OCI-LY7 (cell line): ENCODE measurements at places on chromosomes 3 and 15. TPM values are rescaled to one million over a fixed set of nuclear protein-coding genes. Genes with fewer than 3 reads are reported as not detected.

The GATM gene
- 2.7 and 3.4 TPM in 2 replicates for total RNA-seq

The SLC9C1 gene
- not detected in 2 replicates for total RNA-seq

The SLC7A14 gene
- not detected in 2 replicates for total RNA-seq

The ABHD10 gene
- 45.1 and 46.5 TPM in 2 replicates for total RNA-seq

The CSTA gene
- 0.70 TPM in 1 of 2 replicates, not detected in the other for total RNA-seq

The PTH1R gene
- total RNA-seq = not detected in 2 replicates

The UCN2 gene
- not detected in 2 replicates for total RNA-seq

The ADCY5 gene
- 0.63 TPM in 1 of 2 replicates, not detected in the other for total RNA-seq

The DALRD3 gene
- 35.0 and 35.7 TPM in 2 replicates for total RNA-seq

The FBXL22 gene
- 0.37 TPM in 1 of 2 replicates, not detected in the other for total RNA-seq
